Naive B cell (primary cell): ENCODE measurements at places on chromosomes 12 and 14.

DNA sequence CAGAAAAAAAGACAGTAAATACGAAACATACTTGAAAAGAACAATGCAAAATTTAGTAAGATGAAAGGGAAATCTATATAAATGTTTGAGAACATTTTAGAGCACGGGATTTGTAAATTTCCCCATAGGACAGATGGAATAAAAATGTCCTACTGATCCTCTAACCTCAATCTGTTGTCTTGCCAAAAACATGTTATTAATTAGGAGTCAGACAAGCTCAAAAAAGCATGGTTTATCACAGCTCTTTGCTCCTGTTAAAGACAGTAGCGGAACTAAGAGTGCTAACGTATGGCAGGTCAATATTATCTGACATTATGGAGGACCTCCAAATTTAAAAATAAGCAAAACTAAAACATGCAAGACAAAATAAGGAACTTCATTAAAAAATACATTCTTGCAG lies 12.9 kb downstream of the GMFB start:
- no peak for DNase-seq

GRCh38 chr12:26471560-26471959 lies 276.2 kb downstream of the SSPN start:
- DNase-seq: peak; percentile 64

GRCh38 chr12:59595565-59595882 lies 305 bp upstream of the SLC16A7 start:
- no peak for DNase-seq

- DNase-seq: no peak
Measured at GRCh38 chr14:93035917-93036651, 79.6 kb downstream of the ITPK1 start.
